SK-MEL-5 (cell line): ENCODE measurements at places on chromosomes 1 and 21.

GRCh38 chr1:109034382-109034781 lies 7.5 kb downstream of the WDR47 start:
- no peak for DNase-seq

GRCh38 chr1:213277036-213277435 lies 226.0 kb downstream of the RPS6KC1 start:
- DNase-seq: no peak

DNA sequence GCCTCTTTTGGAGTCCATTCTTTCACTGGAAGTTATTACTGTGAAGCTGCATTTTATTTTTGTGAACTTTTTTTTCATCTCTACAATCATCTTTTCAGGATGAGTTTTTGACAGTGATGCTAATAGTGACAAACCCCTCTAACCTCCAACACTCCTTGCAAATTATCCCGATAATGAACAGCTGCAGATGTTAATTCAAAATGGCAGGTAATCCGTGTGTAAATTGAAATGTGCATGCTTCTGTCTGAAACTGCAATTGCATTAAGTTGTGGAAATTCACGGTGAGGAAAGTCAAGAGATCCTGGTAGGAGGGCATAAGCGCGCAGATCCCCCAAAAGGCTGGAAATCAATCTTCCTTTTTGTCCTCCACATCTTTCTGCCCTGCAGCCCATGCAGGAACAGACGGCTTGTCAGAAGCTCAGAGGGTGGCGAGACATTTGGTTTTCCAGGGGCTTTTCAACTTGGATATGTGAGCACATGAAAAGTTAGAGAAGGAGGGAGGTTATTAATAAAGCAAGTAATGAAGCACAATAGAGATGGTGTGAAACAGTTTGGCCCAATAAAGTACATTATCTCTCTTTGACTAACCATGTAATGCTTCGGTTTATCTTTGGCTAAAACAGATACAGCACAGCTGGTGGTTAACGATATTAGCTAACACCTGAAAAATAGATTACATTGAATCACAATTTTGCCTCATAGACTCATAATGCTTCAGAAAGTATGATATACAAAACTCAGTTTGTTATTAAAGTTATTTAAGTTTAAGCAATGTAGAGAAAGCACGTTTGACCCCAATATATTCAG lies 143.5 kb upstream of the COA6 start:
- DNase-seq: no peak

- no peak for DNase-seq
These were observed 131.5 kb upstream of the TMEM51 start for GRCh38 chr1:15022048-15022447.
